NCI-H1048 (cell line): ENCODE measurements at places on chromosomes 7 and 10.

DNA sequence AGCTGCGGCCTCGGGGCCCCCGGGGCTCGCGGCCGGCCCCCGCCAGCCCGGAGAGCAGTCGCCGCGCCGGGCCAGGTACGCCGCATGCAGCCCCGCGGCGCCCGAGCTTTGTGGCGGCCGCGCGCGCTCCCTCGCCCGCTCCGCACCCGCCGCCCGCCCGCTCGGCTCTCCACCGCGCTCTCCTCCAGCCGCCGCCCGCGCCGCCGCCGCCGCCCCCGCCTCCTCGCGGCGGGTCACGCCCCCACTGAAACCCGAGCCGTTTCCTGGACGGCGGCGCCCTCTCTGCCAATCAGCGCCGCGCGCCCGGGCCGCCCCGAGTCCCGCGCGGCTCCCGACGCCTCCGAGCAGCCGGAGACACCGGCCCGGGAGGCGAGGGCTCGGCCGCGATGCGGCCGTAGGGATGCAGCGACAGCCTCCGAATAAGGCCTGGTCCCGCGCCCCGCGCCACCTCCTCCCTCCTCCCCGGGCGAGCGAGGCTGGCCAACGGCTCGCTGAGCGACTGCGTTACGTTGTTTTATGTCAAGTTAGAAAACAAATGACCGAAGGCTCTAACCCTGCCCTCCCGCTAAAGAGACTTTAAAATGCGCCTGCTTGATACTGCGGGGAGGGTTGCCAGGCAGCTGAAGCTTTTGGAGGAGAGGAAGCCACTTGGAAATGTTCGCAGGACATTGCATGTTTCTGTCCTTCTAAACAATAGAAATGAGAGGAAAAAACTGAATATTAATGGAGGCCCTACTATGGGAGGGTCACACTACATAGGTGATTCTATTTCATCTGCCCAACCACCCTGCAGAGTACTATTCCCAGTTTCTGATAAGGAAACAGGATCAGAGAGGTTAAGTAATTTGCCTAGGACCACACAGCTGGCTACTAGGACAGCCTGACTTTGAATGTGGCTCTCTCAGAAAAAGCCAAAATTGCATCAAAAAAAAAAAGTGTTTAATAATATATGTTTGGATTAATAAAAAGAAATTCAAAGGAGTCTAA, at the start of gene FGFR2:
FGFR2 (minus strand) TSS at position 182 of the 987 bp plus-strand sequence. CDS start 4,627 bp downstream, outside the sequence.
- DNase-seq: peak; percentile 59

DNA sequence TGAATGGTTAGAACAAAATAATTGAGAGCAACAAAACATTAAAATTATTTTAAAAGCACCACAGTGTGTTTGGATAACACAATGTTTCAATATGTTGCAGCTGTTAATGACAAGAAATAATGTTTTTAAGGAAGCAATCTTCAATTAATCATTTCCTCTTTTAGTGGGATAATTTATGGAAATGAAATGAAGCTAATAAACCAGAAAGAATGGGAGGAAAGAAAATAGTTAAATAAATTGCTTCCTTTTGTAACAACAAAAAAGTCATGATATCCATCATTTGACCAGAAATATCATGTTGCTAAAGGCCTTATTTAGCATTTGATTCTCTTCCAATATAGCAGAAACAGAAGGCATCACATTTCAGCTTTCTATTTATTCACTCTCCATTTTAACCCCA, 224.5 kb downstream of the SEMA3A start:
- no peak for DNase-seq

GRCh38 chr7:152120210-152120609, 94.7 kb downstream of the GALNT11 start:
- no peak for DNase-seq

DNA sequence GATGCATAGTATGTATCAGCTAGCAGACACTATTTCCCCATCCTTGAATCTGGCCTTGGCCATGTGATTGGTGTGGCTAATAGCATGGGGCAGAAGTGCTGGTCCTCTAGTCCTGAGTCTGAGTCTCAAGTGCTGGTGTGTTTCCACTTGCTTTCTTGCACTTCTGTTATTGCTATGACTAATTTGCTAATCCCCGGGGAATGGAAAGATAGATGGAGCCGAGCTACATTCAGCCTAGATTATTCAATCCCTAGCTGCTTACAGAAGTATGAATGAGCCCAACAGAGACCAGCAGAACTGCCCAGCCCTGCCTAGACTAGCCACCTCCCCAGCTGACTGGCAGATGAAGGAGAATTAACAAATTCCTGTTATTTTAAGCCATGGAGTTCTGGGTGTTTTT, 53.2 kb upstream of the SYPL1 start:
- no peak for DNase-seq

- no peak for DNase-seq
Measured at GRCh38 chr10:2494399-2494798, 572.9 kb upstream of the PFKP start.

DNA sequence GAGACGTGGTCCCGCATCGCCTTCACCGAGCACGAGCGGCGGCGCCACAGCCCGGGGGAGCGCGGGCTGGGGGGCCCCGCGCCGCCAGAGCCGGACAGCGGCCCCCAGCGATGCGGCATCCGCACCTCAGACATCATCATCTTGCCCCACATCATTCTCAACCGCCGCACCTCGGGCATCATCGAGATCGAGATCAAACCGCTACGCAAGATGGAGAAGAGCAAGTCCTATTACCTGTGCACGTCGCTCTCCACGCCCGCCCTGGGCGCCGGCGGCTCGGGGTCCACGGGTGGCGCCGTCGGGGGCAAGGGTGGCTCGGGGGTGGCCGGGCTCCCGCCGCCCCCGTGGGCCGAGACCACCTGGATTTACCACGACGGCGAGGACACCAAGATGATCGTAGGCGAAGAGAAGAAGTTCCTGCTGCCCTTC, 737 bp downstream of the CNNM2 start:
- no peak for DNase-seq

DNA sequence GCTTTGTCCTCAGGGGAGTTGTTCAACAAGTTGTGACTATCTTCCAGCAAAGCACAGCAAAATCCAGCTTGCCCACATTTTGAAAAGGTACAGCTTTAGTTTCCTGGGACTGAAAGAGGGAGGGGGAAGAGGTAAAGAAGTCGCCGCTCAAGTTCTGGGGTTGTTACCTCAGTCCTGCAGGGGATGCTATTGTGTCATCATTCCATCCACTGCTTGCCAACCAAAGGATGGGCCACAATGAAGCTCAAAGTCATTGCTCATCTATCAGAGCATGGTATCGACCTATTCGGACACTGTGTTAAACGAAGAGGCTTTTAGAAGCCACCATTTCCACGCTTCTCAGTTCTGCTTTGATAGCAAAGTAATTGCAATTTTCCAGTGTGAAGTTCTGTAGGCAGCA, 34.3 kb downstream of the NPY start:
- no peak for DNase-seq

GRCh38 chr10:16497911-16498310, 23.8 kb downstream of the C1QL3 start:
- no peak for DNase-seq

DNA sequence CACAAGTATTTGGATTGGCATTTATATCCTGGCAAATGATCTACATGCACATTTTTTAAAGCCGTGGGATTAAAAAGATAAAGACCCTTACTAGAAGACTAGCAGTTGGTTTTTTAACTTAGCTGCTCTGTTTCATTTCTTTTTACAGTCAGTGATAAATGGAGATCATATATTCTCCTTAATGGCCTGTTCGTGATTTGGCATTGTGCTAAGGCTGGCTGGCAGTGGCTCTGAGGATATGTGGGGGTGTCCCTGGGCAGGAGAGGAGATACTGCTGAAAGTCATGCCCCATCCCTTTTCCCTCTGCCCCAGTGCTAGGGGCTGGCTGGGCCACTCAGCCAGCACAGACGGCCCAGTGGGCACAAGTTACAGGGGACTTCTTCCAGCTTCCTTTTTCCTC, 341.7 kb downstream of the PRPF18 start:
- DNase-seq: no peak

DNA sequence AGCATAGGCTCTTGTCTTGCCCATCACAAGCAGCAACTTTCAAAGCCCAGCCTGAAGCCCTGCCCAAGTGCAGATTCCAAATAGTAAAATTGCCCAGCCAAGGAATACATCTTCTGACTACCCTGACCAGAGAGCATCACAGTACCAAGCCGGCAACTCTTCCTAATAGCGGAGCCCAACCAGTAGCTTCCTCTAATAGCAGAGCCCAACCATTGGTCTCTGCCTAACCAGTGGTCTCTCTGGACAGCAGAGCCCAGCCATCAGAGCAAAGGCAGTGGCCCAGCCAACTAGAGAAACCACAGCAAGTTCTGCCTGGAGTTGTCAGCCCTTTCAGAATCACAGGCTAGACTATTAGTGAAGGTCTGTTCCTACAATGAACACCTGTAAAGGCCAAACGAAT, 285.6 kb downstream of the HGF start:
- no peak for DNase-seq

- no peak for DNase-seq
Measured at GRCh38 chr10:63504145-63504881, 16.9 kb upstream of the REEP3 start.

DNA sequence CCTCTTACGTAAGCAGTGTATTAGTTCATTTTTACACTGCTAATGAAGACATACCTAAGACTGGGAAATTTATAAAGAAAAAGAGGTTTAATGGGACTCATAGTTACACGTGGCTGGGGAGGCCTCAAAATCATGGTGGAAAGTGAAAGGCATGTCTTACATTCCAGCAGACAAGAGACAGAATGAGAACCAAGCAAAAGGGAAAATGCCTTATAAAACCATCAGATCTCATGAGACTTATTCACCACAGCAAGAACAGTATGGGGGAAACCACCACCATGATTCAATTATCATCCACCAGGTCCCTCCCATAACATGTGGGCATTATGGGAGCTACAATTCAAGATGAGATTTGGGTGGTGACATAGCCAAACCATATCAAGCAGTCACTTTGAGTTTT, 126.3 kb upstream of the CXCL12 start:
- DNase-seq: no peak

DNA sequence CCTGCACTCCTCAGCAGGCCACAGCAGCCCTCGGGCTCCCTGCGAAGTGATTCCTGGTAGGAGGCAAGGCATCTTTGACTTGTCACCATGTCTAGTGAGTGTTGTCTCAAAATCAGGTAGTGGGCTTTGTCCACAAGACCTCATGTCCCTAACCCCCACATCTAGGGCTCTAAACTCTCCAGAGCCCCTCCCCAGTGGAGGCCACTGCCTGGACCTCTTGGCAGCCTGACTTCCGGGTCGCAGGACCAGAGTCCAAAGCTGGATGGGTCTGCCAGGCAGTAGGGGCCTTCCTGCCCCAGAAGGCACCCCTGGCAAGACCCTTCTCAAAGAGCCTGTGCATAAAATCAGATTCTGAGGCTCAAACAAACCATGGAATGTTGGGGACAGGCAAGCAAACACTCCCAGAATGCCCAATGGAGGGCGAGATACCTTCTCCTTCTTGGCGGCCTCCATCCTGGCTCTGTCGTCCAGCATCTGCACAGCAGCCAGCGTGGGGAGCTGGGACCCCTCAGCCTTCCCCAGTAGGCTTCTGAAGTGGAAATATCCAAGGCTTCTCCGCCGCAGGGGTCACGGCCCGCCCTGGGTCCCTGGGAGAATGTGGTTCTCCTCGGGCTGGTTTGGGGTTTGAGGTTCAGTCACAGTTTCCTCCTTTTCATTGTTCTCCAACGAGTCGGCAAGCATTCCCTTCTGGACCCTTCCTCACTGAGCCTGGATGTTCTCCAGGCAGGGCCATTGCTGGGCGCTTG, 586 bp downstream of the GCK start:
- DNase-seq: no peak
